Fibroblast of mammary gland (primary cell): ENCODE measurements at places on chromosomes 1 and 21.

- DNase-seq: no peak
Observed at GRCh38 chr1:204992201-204992997, 50.6 kb upstream of the CNTN2 start.

DNA sequence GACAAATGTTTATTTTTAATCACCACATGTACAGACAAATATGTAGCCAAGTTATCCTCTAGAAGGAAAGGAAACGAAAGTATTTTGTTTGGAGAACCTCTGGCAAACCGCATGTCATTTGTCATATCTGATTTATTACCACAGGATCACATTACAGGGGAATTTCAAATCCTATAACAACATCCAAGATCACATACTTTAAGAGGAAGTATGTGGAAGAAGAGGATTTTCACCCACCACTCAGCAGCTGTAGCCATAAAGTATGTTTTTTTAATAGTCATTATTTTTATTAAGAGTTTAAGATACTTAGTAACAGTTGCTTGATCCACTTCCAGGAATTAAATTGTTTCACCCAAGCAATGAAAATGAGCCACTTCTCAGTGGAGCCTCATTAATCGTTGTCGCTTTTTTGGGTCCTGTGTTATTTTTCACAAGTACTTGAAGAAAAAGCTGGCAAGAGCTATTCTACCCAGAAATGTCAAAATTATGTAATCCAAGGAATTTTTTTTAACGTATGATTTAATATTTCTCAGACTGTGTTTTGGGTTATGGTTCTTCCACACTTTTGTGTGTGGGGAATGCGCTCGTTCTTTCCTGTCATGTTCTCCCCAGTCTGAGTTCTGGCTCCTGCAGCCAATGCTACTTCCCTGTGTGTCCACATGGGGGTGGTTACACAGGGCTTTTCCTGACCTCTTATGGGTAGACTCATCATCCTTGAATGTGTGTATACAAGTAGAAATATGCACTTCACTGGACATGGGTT, 6.9 kb downstream of the SERTAD4 start:
- peak; percentile 88 for DNase-seq

GRCh38 chr1:8891401-8891800, 12.9 kb upstream of the ENO1 start:
- DNase-seq: no peak

GRCh38 chr1:231857609-231858135, 231.1 kb downstream of the DISC1 start:
- no peak for DNase-seq

- peak; percentile 52 for DNase-seq
Observed at GRCh38 chr1:236795757-236796667, 920 bp downstream of the MTR start.

DNA sequence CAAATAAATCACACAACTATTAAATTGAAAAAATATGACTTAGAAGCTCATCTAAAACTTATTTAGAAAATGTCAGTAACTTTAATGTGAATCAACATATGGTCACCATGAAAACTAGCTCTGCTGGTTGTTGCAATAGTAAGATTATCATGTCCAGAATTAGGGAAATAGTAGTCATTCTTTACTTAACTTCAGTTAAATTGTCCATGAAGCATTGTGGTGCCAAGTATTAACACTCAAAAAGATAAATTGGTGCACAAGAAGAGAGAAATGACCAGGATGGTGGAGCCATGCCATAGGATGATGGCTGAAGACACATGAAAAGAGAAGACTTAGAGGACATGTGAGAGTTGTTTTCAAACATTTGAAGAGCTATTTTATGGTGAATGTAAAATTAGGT, 130.2 kb upstream of the PTGFR start:
- DNase-seq: no peak
